ENCODE measurements at places on chromosomes 2 and 18.

DNA sequence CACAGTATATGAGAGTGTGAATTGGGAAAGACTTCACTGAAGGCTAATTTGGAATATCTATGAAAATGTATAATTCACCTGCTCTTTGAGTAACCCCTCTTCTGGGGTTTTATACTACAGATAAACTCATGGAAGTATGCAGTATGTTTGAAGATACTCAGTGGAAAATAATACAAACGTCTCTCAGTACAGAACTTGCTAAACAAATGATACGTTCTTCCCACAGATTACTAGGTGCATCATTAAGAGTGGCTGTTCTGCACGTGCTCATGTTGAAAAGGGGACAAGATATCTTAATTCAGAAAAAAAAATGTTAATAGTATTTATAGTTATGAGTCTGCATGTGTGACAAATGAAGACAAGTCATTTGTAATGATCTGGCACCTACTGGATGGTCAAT is 70.2 kb upstream of the EPAS1 start:
- DNase-seq = no peak

DNA sequence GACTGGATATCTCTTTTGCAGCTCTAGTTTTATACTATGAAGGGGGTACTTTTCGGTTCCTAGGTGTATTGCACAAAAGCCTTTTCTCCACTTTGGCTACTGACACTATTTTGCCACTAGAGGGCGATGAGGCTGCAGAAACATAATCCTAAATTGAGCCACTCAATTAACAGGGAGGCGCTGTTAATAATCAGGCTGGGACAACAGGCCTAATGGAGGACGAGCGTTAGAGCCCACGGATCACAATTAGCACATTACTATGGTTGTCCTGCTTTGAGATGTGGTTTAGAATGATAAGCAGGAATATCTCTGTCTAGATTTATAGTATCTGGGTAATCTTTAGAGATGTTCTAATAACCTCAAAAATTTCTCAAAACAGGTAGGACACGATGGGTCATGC is 62.2 kb upstream of the PMAIP1 start:
- peak; percentile 57 for DNase-seq

DNA sequence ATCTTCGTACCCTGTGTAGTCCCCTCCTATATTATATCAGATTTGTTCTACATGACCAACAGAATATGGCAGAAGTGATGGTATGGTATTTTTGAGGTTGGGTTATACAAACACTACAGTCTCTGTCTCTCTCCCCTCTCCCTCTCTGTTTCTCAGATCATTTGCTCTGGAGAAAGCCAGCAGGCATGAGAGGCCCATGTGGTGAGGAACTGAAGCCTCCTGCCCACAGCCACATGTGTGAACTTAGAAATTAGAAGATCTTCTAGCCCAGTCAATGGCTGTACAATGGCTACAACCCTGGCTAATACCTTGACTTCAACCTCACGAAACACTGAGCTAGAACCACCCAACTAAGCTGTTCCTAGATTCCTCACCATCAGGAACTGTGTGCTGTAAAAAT is 250.6 kb downstream of the SMAD2 start:
- no peak for DNase-seq

- peak; percentile 62 for DNase-seq
These were observed 47.3 kb downstream of the C2orf42 start for GRCh38 chr2:70143314-70144150.

- DNase-seq = no peak
These were observed 80.9 kb downstream of the MGAT5 start for GRCh38 chr2:134334542-134335353.
